Renal pelvis (tissue), 12 donors: ENCODE measurements at places on chromosomes 11 and 22.

DNA sequence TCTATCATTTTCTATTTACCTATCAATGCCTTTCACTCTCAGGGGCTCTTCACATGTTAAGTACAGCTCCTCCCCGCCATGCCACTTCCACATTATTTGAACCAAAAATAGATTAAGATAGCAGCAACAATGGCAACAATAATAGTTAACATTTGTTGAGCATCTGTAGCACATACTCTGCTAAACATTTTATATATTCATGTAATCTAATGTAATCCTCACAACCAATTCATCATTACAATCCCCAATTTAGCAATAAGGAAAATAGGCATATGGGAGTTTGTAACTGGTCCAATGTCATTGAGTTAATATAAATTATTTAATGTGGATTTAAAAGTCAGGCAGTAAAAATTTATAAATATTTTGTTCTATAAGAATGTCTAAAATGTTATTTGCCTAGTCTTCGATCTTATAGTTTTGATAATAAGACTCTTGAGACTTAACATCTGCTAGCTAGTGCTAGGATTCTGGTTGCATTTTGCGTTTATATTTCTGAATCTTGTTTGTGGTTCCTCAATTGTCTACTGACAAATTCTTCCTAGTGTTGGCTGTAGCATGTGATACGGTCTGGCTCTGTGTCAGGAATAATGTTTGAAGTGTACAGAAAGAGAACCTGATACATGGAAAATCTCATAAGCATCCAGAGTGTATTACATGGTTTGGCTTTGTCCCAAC lies 621.5 kb upstream of the LUZP2 start:
- DNase-seq, result no peak

GRCh38 chr11:69413015-69413801 lies 68.3 kb upstream of the LINC01488 start:
- no peak for DNase-seq

DNA sequence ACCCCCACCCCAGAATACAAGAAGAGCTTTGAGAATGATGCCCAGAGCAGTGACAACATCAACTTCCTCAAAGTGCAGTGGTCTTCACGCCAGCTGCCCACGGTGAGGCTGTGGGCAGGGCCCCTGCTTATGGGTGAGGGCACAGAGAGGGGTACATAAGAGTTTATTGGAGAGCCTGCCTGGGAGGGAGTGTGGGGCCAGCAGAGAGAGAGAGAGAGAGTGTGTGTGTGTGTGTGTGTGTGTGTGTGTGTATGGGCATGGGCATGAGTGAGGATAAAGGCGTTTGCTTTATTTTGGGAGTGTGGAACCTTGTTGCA lies 9.5 kb downstream of the PHOX2A start:
- no peak for DNase-seq

GRCh38 chr11:107998761-107999160 lies 9.9 kb upstream of the CUL5 start:
- no peak for DNase-seq

DNA sequence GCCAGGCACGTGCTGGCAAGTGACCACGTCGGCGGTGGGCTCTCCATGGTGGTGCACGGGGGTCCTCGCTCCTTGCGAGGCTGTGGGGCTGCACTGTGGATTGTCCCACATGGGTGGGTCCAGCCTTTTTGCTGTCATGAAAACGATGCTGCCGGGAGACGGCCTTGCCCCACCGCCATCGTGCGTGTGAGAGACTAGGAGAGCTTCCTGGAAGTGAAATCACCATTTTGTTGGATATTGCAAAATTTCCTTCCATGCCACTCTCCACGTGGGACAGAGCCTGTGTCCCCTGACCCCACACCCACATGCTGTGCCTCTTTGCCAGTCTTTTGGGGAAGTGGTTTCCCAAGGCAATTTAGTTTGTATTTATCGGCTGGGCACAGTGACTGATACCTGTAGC lies 18.2 kb upstream of the GRAMD4 start:
- DNase-seq, result no peak
